Activated CD4-positive, alpha-beta memory T cell treated with anti-CD3 and anti-CD28 coated beads for 36 hours (primary cell): ENCODE measurements at places on chromosomes 7 and 10. TPM values are rescaled to one million over a fixed set of nuclear protein-coding genes. Genes with fewer than 3 reads are reported as not detected.

IGFBP3 gene
- total RNA-seq, result 1.9 TPM

OR2A25 gene
- not detected for total RNA-seq

PRPS1L1 gene
- not detected for total RNA-seq

- no peak for DNase-seq
- H3K27ac ChIP-seq, result no peak overlapping the region
- H3K36me3 ChIP-seq, result peaks cover 7% of the 10 kb centered on the region
- H3K4me3 ChIP-seq, result no peak overlapping the region
- no peaks in the 10 kb centered on the region for H3K27me3 ChIP-seq
Measured at GRCh38 chr7:157884461-157885062, 547.8 kb downstream of the DNAJB6 start.

GRCh38 chr10:103551619-103552602 lies 58.4 kb downstream of the NEURL1 start:
- no peak overlapping the region for H3K4me3 ChIP-seq
- peaks cover 16% of the 10 kb centered on the region for H3K4me1 ChIP-seq
- H3K27ac ChIP-seq, result no peak overlapping the region
- H3K27me3 ChIP-seq, result peaks cover 9% of the 10 kb centered on the region
